Left colon (tissue), 2 donors: ENCODE measurements at places on chromosomes 4 and X. TPM values are rescaled to one million over a fixed set of nuclear protein-coding genes. Genes with fewer than 3 reads are reported as not detected.

Gene SLC16A2
- total RNA-seq = 0.70 TPM

Gene ABLIM2
- total RNA-seq = 18.7 TPM

Gene PABPC1L2A
- not detected for total RNA-seq

Gene FNIP2
- total RNA-seq = 69.0 TPM

Gene NXF2B
- not detected for total RNA-seq

Gene HAND2
- 2.0 TPM for total RNA-seq

Gene RFC1
- 25.2 TPM for total RNA-seq

Gene SLC6A8
- total RNA-seq = 270 TPM

Gene CSAG3
- total RNA-seq = not detected

DNA sequence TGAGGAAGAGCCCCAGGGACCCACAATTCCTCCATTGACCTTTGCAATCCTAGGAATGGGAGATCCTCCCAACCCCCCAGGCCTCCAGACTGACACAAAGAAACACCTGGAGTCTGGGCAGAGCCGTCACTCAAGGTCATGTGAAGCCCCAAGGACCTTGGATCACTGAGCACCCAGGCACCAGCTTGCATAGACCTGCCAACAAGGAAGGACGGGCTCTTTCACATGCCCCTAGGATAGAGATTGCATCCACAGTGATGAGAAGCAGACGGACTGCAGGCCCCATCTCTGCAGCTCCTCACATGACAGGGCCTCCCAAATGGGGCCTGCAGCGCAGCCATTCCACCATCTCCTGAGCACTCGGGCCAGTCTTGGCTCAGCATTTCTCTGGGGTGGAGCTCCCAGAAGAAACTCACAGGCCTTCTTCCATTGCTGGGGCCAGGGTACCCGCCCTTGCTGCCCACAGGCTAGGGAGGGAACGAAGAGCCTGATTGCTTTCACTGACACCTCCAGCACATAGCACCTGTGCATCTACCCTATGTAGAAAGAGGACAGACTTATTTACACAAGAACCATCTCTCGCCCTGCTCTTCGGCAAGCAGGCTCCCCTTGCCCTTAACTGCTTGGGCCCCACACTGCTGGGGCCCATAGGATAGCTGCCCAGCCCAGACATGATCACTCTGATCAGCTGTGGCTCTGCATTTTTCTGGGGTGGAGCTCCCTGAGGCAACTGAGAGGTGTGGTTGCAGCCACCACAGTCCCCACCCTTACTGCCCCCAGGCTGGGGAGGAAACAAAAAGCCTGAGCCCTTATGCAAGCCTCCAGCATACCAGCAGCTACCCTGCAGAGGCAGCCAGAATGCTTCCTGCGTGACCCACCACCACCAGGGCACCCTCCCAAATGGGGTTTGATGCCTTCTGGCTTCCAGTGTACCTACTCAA, 185.7 kb upstream of the ZCCHC13 start:
- DNase-seq = no peak

- no peak for DNase-seq
Observed at GRCh38 chrX:103249805-103250204, 5.2 kb downstream of the TCEAL8 start.

DNA sequence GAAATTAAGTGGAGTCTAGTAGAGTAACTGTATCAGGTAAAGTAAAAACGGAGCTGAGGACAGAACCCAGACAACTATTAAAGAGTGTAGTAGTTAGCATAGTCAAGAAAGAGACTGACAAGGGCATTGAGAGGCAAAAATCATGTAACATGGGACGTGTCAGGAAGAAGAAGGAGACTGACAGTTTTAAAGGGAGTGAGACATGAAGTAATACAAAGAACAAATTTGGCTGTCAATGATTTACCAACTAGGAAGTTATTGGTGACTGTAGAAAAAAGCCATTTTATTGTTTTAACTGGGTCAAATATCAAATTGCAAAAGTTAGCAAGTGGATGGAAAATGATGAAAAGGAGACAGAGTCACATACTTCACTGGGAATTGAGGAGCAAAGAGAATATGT, 422.3 kb downstream of the MAPK10 start:
- no peak for DNase-seq

DNA sequence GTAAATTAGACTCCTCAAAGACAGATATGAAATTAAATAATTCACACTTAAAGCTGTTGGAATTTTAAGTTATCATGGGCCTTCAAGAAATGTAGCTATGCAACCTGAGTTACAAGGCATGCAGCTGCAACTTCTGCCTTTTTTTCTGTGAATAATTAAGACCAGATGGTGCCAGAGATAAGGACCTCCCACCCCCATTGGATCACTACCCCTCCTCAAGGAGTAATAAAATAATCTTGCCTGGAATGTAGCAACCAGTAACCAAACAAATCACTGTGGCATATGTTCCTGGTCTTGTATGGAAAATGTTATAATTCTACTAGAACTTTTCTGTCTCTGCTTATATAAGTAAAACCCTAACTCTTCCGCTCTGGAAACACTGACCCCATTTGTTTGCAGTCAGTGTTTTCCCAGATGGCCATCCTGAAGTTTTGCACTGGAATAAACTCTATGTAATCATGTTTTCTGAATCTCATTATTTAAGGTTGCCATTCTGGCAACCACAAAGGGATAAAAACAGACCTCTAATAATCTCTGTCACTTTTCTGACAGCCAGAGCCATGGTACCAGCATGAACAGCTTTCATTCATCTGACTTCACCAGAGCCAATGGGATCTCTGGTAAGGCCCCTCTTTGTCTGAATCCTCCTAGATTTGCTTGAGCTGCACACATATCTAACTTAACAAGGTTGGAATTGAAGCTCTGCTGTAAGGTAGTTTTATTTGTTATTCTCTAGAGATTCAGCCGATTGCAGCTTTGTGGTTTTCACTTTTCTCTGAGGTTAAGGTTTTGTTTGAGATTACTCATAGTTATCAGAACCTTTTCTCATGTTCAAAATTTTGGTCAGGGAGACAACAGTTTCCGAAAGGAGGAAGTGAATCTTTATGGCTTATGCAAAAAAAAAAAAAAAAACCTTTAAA, 274.6 kb downstream of the NAF1 start:
- DNase-seq = no peak

DNA sequence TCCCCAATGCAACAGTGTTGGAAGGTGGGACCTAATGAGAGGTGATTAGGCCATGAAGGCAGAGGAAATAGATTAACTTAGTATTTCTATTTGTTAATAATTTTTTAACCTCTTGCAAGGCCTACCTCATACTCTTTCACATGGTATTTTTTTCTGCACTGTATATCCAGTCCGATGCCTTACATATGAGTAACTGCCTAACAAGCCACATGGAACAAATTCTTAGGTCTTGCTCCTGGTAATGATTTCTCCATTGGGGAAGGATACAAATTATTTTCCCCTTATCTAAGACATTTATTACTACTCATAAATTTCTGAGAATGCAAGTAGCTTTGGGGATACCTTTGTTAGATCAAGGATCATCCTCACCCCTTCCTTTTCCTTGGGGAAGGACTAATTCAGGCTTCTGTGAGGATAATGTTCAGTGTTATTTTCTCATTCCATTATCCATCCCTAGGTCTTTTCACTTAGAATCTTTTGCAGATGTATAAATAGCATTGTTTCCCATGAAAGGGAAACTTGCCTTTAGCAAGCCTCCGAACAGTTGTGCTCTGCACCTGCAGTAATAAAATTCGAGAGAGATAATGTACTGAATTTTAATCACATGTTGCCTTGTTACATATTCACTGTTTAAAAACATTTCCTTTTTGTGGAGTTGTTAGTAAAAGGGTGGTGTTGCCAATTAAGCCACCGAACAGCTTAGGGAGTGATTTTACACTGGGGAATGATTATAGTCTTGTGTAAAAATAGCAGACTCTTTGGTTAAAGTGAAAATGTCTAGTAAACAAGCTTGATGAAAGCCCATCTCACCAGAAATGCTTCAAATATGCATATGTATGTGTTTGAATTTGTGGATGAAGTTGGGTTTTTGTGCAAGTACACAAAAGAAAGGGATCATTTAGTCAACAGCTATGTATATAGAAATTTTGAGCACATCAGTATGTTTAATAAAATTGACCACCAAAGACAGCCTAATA, 89.9 kb downstream of the CFAP299 start:
- no peak for DNase-seq

GRCh38 chr4:2172161-2172560, 69.8 kb downstream of the HAUS3 start:
- no peak for DNase-seq

- no peak for DNase-seq
Observed at GRCh38 chr4:167623241-167623572, 388.9 kb upstream of the SPOCK3 start.

GRCh38 chrX:133995759-133996158, 10.4 kb upstream of the GPC3 start:
- DNase-seq = no peak

DNA sequence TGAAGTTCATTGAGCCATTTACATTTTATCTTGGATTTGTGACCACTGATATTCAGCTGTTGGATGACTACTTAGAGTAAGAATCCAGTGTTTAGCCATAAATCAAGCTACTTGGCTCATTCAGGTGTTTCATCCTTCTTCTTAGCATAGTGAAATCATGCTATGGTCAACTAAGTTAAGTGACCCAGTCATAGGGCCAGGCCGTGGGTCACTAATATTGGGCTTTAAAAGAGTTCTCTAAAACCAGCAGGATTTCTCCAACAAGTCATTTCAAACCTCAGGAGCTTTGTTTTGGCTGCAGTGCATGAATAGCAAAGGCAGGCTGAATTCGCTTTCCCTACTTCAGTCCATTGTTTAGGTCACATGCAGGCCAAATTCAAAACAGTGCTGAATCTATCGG, 181.0 kb downstream of the MAML3 start:
- no peak for DNase-seq

GRCh38 chr4:85113706-85114105, 147.2 kb upstream of the WDFY3 start:
- no peak for DNase-seq

DNA sequence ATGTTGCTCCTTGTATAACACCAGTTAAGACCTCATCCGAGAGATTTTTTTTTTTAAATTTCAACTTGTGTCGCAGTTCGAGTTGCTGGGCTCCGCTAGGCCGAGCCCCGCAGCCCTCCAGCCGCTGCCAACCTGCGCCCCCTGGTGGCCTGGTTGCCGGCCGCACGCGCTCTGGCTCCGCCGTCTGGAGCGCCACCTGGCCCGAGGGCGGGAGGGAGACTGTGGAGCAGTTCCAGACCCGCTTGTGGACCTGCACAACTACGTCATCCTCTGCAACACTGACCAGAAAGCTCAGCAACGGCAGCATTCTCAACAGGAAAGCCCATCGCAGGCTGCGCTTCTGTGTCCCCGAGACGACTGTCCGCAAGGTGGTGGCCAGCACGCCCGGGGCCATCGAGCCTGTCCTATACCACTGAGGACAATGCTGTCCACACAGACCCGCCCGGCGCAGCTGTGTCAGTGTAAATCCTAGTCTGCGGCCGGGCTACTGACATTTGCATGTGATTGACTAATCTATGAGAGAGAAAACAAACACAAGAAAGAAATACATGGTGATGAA, 39.1 kb downstream of the ARL9 start:
- DNase-seq = peak; percentile 88

GRCh38 chr4:173246719-173247118, 78.1 kb downstream of the GALNT7 start:
- no peak for DNase-seq

- DNase-seq = no peak
Observed at GRCh38 chr4:73445383-73446335, 9.6 kb downstream of the AFP start.

GRCh38 chrX:132411310-132411977, 77.4 kb downstream of the MBNL3 start:
- no peak for DNase-seq

- no peak for DNase-seq
Observed at GRCh38 chr4:144688035-144688569, 42.1 kb downstream of the HHIP start.

GRCh38 chr4:112348488-112349158, 51.5 kb downstream of the ALPK1 start:
- no peak for DNase-seq

GRCh38 chrX:132425744-132426318, 63.0 kb downstream of the MBNL3 start:
- DNase-seq = no peak

GRCh38 chr4:116752027-116752426, 333.3 kb downstream of the TRAM1L1 start:
- no peak for DNase-seq

- no peak for DNase-seq
Observed at GRCh38 chrX:39335513-39336235, 534.4 kb downstream of the MID1IP1 start.

GRCh38 chrX:68840256-68840655, 11.4 kb downstream of the EFNB1 start:
- DNase-seq = no peak

- DNase-seq = no peak
Observed at GRCh38 chrX:115378471-115378870, 89.0 kb downstream of the LUZP4 start.

- no peak for DNase-seq
Observed at GRCh38 chr4:36325499-36325898, 44.1 kb downstream of the DTHD1 start.

DNA sequence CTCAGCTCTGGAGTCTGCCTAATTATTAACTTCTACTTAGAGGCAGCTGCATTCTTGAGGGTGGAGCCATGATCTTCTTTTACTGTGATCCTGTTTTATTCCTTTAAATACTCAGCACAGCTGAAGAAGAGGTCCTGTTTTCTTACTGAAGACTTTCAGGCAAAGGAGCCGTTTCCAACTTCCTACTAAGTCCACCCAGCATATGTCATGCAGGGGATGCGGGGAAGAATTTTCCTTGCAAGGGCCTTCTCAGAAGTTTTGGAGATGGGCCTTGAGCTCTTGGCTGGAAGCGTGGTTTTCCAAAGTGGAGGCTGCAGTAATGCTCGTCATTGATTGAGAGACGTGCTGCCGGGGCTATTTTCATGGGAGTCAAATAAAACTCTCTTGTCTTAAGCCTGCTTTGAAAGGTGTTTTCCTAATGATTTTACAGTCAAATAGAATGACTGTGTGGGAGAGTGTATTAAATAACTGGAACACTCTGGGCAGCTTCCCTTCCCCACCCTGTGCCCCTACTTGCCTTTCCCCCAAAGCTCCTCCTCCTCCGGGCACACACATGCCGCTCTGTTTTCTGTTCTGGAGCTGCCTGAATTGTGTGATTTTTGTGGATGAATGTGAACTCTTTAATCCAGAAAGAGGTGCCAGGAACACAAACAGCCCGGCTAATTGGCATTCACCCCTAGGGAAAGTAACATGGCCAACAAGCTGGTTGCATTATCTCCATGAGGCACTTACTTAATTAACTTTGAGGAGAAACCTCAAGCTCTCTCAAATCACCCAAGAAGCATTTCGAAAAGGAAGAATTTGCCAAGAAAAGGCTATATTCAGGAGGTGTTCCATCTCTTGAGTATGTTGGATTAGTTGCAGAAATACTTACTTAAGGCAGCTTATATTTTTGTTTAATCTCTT, 28.1 kb downstream of the FGF2 start:
- DNase-seq = no peak

GRCh38 chr4:76209881-76210280, 3.7 kb downstream of the SCARB2 start:
- DNase-seq = no peak

DNA sequence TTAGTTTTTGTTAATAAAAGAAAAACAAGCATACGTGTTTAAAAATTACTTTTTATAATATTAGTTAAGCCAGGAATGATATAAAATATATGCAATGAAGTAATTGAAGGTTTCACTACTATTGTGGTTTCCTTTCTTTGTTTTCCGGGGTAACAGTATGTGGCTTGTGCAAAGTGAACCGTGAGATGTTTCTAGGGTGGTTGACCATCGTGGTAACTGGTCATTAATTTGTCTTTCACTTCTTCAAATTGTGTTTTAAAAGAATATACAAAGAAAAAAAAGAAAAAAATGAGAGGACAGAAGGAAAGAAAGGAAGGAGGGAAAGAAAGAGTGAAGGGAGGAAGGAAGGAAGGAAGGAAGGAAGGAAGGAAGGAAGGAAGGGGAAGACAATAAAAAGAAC, 330.1 kb upstream of the CPXCR1 start:
- DNase-seq = no peak
